ENCODE measurements at places on chromosomes 5 and 9. TPM values are rescaled to one million over a fixed set of nuclear protein-coding genes. Genes with fewer than 3 reads are reported as not detected.

The DMRT3 gene
- total RNA-seq, result not detected

The C9orf152 gene
- not detected for total RNA-seq

The NR6A1 gene
- 63.8 TPM for total RNA-seq

The CRHBP gene
- 108 TPM for total RNA-seq

The TAF11L2 gene
- total RNA-seq, result not detected

The SMIM33 gene
- not detected for total RNA-seq

The C9 gene
- total RNA-seq, result not detected

The MSX2 gene
- 0.56 TPM for total RNA-seq
